AG09309 (cell line): ENCODE measurements at places on chromosomes 4 and X.

DNA sequence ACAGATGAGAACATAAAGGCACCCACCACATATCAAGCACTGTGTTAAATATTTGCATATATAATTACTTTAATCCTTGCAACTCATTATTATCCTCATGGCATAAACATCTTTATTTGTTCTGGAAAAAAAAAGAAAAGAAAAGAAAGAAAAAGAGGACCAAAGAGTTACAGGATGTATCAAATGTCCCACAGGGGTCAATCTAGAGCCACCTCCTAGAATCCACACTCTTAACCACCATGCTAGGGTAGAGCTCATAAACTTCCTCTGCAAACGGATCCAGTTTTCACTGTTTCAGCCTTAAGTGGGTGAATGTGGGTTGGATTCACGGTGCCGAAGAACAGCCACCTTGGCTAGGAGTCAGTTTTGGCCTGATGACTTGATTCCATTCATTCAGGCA lies 171.1 kb upstream of the PPARGC1A start:
- DNase-seq, result no peak

- no peak for DNase-seq
Measured at GRCh38 chr4:88144048-88144447, 14.4 kb downstream of the ABCG2 start.

- no peak for DNase-seq
Measured at GRCh38 chr4:5955201-5955821, 62.4 kb upstream of the CRMP1 start.

DNA sequence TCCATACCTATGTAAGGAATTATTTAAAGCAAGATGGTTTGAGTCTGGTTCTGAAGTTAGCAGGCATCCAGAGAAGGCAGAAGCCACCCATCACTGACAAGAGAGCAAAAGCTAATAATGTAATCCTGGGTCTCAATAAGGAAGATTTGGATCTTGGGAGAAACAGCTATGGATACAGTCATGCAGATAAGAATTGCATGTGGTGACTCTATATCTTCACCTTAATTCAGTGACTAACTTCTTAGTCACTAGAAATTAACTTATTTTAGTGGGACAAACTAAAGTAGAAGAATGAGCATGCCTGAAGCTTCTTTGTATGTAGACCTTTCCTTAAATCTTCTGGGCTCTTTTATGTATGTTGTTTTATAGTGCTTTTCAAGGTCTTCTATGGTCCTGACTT lies 66.6 kb downstream of the ATP10D start:
- no peak for DNase-seq

- peak; percentile 57 for DNase-seq
Measured at GRCh38 chr4:123299212-123299691, 97.3 kb upstream of the SPRY1 start.

DNA sequence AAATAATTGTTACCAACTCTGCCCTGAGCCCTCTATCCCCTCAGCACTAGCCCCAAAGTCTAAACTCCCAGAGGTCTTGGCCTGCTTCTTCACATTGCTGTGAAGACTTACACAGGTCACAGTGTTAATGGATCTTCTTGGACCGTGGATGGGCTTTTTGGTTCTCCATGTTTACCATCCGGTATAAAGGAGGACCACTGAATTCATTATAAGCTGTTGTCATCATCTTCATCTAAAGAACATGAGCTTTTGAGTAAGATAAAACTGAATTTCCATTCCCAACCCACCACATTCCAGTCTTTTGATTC lies 8.5 kb downstream of the NUDT11 start:
- no peak for DNase-seq

- DNase-seq, result no peak
Measured at GRCh38 chr4:6892190-6892908, 17.3 kb upstream of the TBC1D14 start.

GRCh38 chrX:149161435-149162088 lies 343.5 kb downstream of the IDS start:
- DNase-seq, result no peak

DNA sequence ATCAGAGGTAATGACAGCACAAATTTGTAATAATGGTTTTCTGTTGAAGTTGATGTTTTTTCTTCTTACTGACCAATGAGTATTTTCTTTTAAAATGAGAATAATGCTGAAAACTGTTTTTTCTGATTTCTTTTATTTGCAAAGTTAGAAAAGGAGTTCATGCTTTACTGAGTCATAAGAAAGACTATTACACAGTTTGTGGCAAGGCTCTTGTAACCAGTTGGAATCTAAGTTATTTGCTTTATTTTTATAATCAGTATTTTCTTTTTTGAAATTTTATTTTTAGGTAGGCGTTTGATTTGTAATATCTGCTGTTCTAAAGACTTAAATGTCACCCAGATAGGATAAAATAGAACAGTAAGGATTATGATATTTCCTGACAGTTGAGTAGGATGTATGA lies 25.5 kb downstream of the ANAPC4 start:
- peak; percentile 23 for DNase-seq

DNA sequence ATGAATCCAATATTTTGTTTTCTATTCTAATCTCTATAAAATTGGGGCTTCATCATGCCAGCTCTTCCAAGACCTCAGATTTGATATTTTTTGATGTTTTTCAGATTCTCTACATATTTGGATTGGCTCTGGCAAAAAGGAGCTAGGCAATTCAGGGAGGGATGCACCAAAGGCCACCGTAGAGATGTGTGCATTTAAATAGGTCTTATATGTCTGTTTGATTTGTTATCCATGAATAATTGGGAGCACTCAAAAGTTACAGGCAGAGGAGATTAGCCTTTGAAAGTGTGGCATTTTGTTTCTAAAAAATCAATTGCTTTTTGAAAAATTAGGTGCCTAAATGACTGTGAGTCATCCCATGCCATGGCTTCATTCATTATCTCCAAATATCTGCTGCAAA lies 147.1 kb upstream of the RPS6KA6 start:
- no peak for DNase-seq

DNA sequence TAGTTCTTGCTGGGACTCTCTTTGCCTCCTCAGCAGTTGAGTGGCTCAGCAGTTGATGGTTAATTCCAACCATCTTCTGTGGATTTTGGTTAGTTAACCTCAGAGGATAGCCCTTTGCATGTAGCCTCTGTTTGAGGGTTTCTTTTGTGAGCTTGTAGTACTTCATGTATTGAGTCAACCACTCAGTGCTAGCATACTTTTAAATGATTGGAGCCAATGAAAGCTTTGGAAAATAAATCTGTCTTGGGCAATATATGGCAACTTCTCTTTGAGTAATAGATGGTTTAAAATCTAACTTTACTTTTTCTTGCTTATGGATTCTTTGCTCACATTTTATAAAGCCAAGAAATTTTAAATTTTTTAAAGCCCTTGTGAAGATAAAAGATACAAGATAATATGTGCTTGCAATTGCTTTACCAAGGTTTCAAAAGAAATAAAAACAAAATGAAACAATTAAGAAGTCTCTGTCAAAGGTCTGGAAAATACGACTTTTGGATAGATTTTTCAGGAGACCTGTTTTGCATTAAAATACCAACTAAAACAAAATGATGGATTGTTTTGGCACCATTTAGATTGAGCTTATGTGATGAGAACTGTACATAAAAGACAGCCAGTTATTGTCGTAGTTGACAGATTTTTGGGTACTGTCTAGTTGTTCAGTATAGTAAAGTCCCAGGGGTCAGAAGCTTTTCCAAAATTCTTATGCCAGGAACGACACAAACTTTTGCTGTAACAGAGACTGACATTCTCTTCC lies 181.9 kb downstream of the SPRY1 start:
- DNase-seq, result no peak

DNA sequence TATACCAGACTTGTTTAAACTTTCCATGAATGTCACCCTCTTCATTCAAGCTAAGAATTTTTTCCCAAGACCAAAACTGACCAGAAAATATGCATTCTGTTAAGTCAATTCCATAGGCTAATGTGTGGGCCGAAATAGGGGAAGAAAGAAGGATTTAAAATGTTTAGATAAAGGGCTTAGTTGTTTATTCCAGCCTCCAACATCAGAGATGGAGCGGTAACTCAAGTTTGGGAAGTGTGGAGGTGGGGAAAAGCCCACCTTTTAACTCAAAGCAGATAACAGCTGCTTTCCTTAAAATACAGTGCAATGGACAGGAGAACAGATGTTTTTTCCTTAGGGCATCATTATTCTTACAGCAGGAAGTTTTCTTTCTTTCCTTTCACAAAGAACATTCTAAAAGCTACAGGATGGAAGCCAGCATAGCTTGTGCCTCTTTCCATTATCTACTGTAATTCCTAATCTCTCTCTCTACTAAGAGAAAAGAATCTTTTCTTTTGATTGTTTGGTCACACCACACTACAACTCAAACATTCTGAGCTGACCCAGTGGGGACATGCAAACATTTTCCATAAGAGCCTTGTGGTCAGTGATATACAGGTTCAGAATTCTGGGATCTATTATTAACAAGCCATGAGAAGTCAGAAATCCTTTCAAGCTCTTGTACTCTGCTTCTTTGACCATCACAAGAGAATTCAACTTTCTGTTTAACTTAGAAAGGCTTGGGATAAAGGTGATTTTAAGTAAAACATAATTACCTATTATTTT lies 101.6 kb downstream of the PDE5A start:
- no peak for DNase-seq

- no peak for DNase-seq
Measured at GRCh38 chrX:68823413-68824151, 5.2 kb upstream of the EFNB1 start.

- no peak for DNase-seq
Measured at GRCh38 chr4:111792632-111793031, 352.6 kb upstream of the FAM241A start.

DNA sequence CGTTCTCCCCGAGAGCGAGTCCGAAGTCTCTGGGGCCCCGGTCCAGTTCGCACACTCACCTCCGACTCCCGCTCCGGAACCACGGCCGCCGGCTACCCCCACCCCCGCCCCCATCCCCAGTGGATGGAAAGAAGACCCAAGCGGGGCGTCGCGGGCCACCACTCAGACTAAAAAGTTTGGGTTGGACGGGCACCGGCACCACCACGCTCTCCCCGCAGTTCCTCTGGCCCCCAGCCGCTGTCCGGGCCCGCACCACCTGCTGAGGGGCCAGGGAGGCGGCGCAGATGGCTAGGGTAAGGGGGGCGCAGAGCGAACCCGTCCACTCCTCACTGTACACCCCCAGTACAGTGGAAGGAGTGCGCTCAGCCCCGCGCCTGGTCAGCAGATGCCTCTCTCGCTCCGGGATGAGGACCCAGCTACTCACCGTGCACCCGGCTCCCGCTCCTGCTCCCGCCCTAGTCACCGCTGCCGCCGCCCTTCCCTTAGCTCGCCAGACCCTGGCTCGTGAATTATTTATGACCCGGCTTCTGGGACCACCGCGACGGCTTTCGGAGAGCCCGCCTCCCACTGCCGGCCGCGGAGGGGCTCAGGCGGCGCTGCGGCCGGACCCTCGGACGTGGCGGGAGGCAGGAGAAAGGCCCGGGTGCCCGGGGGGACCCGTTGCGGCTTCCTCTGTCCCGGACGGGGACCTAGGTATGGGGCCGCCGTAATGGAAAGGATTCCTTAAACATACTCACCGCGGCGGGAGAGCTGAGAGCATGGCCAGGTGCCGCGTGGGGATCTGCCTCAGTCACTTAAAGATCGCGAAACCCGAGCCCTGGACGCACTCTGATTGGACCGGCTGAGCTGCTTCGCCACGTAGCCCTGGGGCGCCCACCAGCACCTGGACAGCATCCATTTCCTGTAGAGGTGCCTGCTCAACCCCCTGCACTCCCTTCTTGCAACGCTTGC lies at the start of gene PROM1:
Gene PROM1 (minus strand): TSS at position 783 of the 951 bp plus-strand sequence. CDS start 8,117 bp downstream, outside the sequence.
- no peak for DNase-seq

DNA sequence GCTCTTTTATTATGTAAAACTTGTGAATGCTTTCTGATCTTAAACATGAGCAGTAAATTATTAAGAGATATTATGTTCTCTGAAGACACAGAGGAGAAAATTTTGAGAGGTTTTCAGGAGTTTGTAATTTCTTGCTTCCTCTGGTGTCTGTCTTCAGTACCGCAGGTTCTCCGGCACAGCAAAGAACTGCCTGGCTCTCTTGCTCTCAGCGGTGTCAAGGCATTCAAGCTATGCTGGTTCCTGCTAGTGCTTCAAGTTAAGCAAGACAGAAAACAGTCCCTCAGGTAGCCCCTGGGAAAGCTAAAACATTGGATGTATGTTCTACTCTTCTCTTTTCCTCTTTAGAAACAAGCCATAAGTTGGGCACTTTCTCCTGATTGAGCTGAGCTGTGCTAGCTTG lies 120.2 kb upstream of the CENPE start:
- DNase-seq, result no peak

GRCh38 chrX:112851161-112851779 lies 10.6 kb upstream of the AMOT start:
- DNase-seq, result no peak

GRCh38 chr4:154590329-154591006 lies at the start of gene FGA:
FGA (minus strand) TSS chr4:154590742; CDS start chr4:154590687, 55 bp downstream.
- no peak for DNase-seq

GRCh38 chr4:130080872-130081451 lies 985.0 kb downstream of the C4orf33 start:
- no peak for DNase-seq
